ENCODE measurements at places on chromosomes 3 and 15.

DNA sequence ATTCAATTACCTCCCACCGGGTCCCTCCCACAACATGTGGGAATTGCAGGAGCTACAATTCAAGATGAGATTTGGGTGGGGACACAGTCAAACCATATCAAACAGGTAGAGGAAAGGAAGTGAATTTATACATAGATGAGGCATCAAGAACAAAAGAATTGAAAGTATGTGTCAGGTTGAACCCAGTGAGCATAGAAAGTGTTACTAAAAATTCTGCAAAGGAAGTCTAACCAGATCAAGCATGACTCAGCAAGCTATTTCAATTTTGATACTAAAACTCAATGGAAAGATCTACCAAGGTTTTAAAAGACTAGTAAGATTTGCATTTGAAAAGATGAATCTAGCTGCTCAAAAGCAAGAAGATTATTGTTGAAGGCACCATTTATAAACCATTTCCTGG, 323.0 kb downstream of the ROBO2 start:
- no peak for DNase-seq

GRCh38 chr3:41819236-41819635, 142.7 kb downstream of the ULK4 start:
- DNase-seq = no peak

DNA sequence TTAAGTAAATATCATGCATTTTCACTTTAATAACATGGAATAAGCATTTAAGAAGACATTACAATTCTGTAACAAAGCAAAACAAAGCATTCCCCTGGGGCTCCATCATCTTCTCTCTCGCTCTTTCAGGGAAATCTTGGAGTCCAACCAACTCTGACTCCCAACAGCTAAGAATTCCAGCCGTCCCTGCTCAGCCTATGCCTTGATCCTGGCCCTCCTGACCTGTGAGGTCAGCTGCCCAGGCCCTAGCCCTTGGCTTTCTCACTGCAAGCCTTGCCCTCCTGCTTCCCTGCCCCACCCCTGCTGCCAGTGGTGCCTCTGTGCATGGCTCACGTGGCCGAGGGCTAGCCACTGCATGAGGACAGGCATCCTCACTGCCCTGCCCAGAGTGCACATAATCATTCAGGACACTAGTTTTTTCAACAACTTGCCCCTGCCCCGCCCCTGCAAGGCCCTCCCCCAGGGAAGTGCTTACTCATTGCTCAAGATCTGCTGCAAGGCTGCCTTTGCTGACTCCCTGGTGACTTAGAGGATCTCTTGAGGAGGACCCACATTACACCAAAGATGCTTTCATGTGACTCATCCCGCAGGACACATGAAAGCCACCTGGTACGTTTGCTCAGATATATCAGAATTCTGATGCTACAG, 37.6 kb downstream of the MTMR10 start:
- no peak for DNase-seq

DNA sequence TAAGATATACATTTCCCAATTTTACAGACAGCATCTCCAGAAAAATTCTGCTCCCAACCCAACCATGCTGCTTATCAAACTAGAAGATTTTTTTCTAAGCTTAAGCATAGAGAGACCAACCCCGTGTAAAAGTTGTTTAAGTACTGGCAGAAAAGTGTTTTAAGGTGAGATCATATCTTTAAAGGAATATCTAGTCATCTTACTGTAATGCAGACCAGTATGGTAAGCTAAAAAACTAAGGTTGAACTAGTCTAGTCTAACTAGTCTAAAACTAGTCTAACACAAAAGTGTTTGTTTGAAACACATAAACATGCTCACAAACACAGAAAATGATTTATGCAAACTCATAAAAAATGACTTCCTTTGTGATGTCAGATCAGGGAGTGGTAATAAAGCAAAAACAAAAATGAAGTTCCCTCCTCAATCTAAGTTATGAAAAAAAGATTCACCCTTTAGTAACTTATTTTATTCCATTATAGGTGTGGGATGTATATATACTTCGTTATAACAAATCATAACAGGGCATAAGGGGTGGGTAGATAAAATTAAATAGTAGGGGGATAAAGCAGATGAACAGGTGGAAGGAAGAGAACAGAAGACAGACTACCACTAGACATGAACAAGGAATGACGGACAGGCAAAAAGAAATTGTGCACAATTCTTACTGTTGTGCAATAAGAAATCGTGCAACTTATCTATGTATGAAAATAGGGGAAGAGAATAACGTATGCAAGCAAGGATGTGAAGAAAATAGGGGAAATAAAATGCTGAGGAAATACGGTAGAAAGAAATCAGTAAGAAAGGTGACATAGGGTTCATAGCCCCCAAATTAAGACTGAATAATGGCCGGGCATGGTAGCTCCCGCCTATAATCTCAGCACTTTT, 10.0 kb downstream of the MYO5A start:
- DNase-seq = no peak

DNA sequence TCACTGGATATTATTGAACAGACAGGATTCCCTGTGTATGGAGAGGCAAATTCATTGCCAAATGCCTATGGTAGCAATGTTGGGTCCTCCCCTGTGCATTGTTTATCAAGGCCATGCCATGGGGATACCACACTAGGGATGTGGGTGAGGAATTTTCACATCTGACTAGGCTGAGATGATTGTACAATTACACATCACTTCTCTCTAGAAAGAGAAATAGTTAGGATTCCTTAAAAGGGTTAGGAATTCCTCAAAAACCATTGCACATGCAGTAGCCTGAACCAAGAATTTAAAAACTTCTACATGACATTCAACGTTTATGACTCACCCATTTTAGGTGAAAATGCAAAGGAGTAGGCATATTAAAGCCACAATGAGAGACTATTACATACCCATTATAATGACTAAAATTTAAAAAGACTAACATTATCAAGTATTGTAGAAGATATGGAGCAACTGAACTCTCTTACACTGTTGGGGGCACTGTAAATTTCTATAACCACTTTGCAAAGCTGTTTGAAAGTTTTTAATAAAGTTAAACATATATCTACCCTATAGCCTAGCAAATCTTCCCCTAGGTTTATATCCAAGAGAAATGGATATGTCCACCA, 175.9 kb downstream of the THRB start:
- DNase-seq = no peak

DNA sequence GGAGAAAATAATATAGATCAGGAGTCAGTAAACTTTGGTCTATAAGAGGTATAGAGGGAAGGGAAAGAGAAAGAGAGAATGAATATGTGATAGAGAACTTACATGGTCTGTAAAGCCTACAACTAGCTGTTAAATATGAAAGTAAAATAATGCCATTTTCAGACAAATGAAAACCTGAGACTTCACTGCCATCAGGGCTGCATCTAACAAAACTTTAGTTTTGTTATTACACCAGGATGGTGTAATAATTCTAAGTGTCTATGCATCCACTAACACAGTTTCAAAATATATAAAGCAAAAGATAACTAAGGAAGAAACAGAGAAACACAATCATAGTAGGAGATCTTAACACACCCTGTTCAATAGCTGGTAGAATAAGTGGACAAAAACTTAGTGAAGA, 217.7 kb downstream of the KLF13 start:
- DNase-seq = no peak

DNA sequence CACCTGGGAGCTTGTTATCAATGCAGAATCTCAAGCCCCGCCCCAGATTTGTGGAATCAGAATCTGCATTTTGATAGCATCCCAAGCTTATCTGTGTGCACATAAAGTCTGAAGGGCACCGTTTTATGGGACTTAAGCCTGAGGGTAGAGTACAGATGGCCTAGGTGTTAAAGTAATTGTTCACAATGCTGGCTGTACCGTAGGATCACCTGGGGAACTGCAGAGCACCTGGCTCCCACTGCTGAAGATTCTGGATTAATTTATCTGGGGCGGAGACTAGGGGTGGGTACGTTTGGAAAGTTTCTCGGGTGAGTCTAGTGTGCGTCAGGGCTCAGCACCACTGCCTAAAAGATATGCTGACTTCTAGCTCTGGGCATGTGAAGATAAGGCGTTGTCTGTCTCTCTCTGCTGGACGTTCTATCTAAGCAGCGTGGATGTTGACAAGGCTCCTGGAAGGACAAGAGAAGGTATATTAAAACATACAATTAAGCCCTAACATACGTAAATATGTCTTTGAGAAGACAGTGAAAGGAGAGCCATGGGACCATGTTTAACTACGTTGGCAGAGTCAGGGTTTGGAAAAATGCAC, 63.2 kb upstream of the RASGRP1 start:
- no peak for DNase-seq

DNA sequence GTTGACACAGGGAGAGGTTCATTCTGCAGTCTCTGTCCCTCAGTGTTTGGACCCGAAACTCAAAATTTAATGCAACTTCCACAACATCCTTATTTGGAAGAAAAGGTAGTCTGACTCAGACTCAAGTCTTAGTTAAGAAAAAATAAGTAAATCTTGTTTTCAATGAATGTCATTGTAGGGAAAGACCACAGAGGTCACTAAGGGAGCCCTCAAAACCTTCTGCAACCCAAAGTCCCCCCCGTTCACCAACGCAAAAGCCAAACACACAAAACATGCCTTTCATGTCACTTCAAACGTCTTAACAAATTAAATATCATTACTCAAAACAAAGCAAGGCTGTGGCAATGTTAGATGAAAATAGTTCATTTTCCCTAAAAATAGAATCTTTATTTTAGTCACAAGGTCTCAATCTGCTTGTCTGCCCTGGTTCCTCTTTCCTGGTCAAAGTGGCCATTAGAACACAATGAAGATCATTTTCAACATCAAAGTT, 20.9 kb upstream of the SSUH2 start:
- no peak for DNase-seq

- no peak for DNase-seq
These were observed 70.4 kb downstream of the ST6GAL1 start for GRCh38 chr3:187000711-187001151.

- DNase-seq = no peak
These were observed 32.6 kb downstream of the HHLA2 start for GRCh38 chr3:108328821-108329486.

DNA sequence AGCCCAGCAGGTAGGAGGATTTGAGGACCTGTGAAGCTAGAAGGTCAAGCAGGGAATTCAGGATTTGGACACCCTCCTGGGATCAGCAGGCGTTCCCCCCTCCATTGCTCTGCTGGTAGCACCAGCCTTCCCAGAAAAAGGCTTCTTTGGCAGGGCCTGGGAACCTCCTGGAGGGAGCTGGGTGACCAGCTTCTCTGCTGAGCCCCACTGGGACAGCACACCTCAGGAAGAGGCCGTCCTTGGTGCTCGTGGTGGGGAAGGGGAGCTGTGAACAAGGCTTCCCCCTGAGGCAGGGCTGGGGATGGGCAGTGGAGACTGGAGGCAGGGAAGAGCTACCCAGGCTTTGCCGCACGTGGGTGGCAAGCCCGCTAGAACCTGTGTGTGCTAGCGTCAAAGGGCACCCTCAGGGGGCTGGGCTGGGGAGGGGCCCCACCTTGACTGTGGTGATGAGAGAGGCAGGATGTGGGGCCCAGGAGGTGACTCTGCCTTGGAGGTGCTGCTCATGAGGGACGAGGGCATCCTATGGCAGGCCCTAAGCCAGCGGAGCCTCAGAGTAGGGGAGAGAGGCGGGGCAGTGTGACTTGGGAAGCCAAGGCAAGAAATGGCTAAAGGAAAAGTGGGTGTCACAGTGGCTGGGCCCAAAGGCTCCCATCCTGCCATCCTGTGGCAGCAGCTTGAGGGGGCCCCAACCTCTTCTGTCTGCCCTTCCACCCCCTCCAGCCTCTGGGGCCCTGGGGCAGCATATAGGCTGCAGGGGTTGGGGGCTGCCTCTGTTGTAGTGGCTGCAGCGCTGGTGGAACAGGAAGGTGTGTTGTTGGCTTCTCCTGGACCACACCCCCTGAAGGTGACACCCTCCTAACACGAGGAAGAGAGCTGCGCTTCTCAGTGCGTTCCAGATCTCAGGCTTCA, 20.7 kb downstream of the KLF13 start:
- no peak for DNase-seq

DNA sequence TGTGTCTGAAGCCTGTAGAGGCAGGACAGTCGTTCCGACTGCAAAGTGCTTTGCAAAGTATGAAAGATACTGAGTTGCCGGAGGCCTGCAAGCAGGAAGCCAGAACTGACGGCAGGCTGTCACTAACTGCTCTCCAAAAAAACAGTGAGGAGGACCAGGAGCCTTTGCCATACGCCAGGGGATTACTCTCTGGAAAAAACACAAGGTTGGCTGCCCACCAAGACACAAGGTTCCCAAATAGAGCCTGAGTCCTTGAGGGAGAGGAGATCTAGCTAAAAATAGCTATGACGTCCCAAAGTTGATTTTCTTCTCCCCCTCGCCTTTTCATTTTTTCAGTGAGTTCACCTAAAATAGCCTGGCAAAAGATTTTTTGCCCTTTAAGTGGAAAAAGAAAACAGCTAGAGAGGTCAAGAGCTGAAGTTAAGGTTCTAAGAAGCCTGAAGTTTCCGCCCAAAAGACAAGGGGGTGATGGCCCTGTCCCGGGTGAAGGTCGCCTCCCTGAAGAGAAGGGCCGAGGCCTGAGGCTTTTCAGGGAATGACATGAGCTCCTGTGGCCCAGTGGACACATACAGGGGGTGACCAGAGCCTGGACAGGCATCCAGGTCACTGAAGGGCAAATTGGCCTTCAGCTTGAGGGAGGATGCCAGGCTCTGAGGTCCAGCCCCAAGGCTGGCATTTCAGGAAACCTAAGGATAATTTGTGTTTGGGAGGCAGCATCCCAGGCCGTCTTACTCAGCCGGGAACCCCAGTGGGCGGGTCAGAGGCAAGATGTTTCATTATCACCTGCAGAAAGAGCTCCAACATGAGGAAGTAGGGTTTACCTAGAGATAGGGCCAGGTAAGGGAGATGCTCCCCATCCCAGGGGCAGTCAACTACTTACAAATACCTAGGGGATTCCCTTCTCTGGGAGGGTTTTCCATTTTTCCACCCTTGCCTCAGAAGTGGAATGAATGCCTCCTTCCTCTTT, 44.9 kb upstream of the DGKG start:
- DNase-seq = no peak

GRCh38 chr3:184745526-184745925, 33.7 kb upstream of the MAGEF1 start:
- no peak for DNase-seq

DNA sequence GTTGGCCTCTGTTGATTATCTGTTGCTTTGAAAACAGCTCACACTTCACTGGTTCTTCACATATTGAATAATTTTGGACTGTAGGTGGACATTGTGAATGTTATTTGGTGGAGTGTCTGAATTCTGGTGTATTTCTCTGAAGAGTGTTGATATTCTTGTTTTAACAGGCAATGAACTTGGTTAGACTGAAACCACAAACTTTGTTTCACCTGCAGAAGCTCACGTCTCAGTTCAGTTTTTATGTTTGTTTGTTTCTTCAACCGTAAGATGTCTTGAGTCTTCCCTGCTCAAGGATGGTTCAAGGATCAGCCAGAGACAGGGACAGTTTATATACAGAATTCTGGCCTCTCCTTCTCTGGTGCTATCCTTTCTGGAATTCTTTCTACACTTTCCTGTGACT, 43.6 kb downstream of the C3orf20 start:
- no peak for DNase-seq
